ENCODE measurements at places on chromosomes 16 and 17.
A peak's percentile ranks its signal among the peaks of the same experiment; 100 is the strongest.

GRCh38 chr17:80544655-80545498 lies at the start of gene RPTOR:
TSS of gene RPTOR (plus strand) at chr17:80544838. CDS start at chr17:80545630, 792 bp downstream.
- DNase-seq: peak; percentile 87

DNA sequence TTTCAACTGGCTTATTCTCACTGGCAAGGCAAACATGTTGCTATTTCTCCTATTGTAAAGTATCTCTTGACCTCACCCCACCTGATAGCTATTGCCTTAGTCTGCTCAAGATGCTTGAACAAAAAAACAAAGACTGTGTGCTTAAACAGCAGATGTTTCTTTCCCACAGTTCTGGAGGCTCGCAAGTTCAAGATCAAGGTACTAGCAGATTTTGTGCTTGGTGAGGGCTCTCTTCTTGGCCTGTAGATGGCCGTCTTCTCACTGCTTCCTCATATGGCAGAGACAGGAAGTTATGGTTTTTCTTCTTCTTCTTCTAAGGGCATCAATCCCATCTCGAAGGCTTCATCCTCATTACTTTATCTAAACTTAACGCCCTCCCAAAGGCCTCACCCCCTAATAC lies 109.7 kb upstream of the CLEC3A start:
- no peak for DNase-seq

DNA sequence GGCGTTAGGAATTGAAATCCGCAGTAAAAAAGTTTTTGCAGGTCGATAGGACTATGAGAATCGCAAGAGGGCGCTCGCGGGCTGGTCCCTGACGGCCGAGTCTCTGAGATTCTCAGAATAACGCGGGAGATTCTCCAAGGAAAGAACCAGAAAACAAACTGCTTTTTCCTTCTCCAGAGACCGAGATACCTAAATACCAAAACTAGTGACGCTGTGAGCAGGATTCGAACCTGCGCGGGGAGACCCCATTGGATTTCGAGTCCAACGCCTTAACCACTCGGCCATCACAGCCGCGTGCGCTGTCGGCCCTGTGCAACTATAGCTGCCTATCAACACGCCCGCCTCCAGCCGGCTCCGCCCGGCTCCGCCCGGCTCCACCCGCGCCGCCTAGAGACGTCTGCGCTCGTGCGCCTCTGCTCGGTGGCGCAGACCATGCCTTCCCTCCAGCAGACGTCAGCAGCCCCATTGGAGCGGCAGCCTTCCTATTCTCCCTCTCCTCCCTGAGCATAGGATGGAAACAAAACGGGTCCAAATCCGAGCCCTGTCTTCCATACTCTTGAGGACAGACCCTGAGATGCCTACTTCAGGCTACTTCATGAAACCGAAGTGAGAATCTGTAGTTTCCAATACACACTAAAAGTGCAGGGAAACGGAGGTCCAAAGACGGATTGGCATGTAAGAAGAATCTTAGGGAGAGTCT lies 13.4 kb downstream of the PER1 start:
- DNase-seq: peak; percentile 98

DNA sequence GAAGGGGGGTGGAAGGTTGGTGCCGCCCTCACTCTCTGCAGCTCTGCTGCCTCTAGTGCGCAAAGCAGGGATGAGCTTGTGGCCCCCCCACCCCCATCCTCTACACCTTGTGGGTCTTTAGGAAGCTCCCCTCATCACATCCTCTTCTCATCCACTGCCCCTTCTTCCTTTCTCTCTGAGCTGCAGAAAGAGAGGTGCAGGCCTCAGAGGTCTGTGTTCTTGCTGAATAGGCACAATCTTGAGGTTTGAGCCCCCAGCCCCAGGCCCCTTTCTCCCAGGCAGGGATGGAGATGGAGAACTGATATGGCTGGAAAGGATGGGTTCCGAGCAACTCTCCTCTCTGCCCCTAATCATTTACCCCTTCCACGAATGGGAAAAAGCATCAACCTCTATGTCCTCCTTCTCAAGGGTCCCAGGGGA lies 2.6 kb downstream of the CACNA1G start:
- DNase-seq: no peak

- DNase-seq: no peak
These were observed 174.9 kb downstream of the VPS53 start for GRCh38 chr17:539766-540165.

DNA sequence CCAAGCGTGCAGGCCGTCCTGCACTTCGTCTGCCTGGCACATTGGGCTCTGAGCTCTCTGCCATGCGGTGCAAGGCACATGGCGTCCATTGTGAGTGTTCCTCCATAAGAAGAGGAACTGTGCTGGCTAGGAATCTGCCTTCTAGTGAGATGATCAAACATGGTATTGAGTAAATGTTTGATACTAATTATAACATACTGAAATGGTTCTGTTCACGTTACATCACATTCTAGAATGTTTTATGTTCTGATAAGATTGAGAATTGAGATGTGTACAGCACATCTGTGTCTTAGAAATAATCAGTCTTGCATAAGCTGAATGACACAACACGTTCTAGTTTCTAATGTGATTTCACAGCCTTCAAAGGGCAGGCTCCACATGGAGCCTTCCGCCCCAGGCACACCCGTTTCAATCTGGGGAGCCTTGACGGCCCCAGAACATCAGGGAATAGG lies 42.9 kb downstream of the USP10 start:
- DNase-seq: peak; percentile 61

DNA sequence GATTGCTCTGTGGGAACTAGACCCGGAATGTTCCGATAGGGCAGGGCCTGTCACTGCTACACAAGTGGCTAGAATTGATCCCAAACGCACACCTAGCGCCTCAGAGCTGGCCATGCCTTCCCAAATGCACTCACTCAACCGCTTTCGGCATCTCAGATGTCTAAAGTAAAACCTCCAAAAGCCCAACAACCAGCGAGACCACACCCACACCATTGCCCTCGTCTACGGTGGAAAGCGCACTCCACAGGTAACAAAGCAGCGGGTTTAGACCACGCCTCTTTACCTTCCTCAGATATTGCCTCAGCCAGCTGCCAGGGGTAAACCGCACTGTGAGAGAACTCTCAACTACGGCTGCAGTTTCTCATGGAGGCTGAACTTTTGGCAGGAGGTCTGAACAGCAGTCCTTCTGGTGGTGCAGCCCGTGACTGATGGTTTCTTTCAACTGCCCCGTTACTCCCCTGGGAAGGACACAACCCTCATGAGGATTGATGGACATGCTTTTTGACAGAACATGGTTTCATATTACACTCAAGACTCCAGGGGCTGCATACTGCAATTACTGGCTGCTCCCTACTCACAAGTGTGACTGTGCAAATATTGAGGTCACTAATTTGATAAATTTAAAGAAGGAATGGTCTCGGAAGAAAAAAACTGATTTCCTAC lies 34.5 kb downstream of the USP7 start:
- DNase-seq: no peak

Data from suppressor macrophage treated with lipopolysaccharide for 1 hour (primary cell).